Right lobe of liver (tissue), 6 donors: ENCODE measurements at places on chromosomes 5 and 9. TPM values are rescaled to one million over a fixed set of nuclear protein-coding genes. Genes with fewer than 3 reads are reported as not detected.

The PFN3 gene
- total RNA-seq: not detected

The GLRA1 gene
- total RNA-seq: not detected

GRCh38 chr9:88198341-88198807, 60.1 kb upstream of the SPATA31C2 start:
- no peak for DNase-seq

- DNase-seq: no peak
These were observed 536.5 kb upstream of the ZNF462 start for GRCh38 chr9:106326493-106326892.

DNA sequence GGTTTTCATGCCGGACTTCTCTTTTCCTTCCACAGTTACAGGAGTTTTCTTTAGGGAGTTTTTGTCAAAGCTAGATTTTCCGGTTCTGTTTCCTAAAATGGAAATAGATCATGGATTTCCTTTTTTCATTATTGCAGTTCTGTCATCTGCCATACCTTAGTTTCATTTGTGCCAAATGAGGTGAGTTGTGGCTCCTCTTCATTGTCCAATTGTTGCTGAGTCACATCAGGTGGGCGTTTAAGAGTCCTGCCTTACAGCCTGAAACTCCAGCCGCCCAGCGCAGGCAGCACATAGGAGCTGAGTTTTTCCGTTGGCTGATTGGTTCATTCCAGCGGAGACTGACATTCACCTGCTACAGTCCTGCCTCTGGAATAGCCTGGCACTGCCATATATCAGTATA, 14.1 kb downstream of the SLC25A25 start:
- DNase-seq: no peak

DNA sequence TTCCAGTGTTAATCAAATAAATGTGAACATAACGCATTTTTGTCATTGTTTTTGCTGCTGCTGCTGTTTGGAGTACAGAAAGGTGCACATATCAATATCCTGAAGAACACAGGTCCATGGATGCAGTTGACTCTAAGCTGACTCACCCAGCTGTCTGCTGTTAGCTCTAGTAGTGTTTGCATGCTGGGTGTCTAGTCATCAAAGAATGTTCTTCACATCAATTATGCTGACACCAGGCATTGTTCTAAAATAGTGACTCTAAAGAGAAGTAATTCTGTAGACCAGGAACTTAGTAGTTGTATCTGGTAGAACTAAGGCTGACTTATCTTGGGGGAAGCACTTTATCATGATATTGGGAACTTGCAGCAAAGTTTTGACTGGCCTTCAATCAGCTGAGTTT, 55.7 kb upstream of the DPYSL3 start:
- no peak for DNase-seq

- no peak for DNase-seq
These were observed 162.0 kb downstream of the SLC25A46 start for GRCh38 chr5:110900829-110901228.

GRCh38 chr9:81595887-81596543, 93.3 kb downstream of the TLE1 start:
- DNase-seq: no peak

- no peak for DNase-seq
These were observed 12.1 kb downstream of the MRPL36 start for GRCh38 chr5:1787472-1788047.
